ENCODE measurements at places on chromosomes 2 and 18. TPM values are rescaled to one million over a fixed set of nuclear protein-coding genes. Genes with fewer than 3 reads are reported as not detected.

KCNIP3 gene
- total RNA-seq = 2.3 TPM

CHN1 gene
- total RNA-seq = 16.0 TPM

PCARE gene
- not detected for total RNA-seq

GALR1 gene
- not detected for total RNA-seq

ZSCAN30 gene
- total RNA-seq = 0.84 TPM

SDC1 gene
- 167 TPM for total RNA-seq

PRSS56 gene
- total RNA-seq = 0.10 TPM

CXCR1 gene
- total RNA-seq = not detected

GTF2A1L gene
- total RNA-seq = not detected

RNU2-63P gene
- not detected for total RNA-seq

OXER1 gene
- not detected for total RNA-seq

GBX2 gene
- 2.3 TPM for total RNA-seq

LOXHD1 gene
- total RNA-seq = not detected

MROH2A gene
- 0.23 TPM for total RNA-seq

SAP130 gene
- total RNA-seq = 10.8 TPM

CXCR4 gene
- total RNA-seq = 1.0 TPM

TRIM43 gene
- total RNA-seq = 0.09 TPM

ELOA2 gene
- total RNA-seq = not detected

IMPA2 gene
- total RNA-seq = 80.3 TPM

NOTO gene
- 0.03 TPM for total RNA-seq

ADGRF3 gene
- 0.15 TPM for total RNA-seq

PTPRM gene
- 34.5 TPM for total RNA-seq

CHPF gene
- 31.7 TPM for total RNA-seq

DCDC2C gene
- total RNA-seq = 0.15 TPM

LCT gene
- 0.03 TPM for total RNA-seq

CRYGC gene
- not detected for total RNA-seq

SERPINB7 gene
- 3.0 TPM for total RNA-seq

FAM98A gene
- 139 TPM for total RNA-seq

RAB31 gene
- total RNA-seq = 21.4 TPM

NR4A2 gene
- 2.0 TPM for total RNA-seq

FBXO48 gene
- total RNA-seq = 0.56 TPM

Data from A549 treated with AZD2906 at 1 μM for 4 hours (cell line).